ENCODE measurements at places on chromosomes 6 and 20. TPM values are rescaled to one million over a fixed set of nuclear protein-coding genes. Genes with fewer than 3 reads are reported as not detected.

- no peaks in the 10 kb centered on the region for H3K36me3 ChIP-seq
- peaks cover 2% of the 10 kb centered on the region for H3K4me1 ChIP-seq
- H3K27ac ChIP-seq, result no peak overlapping the region
- peaks cover 67% of the 10 kb centered on the region for H3K27me3 ChIP-seq
- H3K4me3 ChIP-seq, result no peak overlapping the region
These were observed 1.9 kb downstream of the GRM4 start for GRCh38 chr6:34143884-34144580.

DNA sequence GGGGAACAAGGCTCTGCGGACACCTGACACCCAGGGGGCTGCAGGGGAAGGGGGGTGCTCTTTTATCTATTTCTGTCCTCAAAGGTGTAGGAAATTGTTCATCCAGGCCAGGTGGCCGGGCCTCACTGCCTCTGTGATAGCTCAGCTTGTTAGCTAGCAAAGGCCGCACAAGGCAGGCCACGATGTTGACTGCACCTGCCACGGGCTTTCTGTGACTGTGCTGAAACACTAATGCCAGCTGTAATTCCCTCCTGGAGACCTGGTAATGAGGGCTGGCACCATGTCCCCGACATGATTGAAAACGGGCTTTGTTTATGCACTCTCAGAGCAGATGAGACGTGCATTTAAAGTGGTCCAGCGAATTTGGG is 61.4 kb upstream of the APCDD1L start:
- no peak overlapping the region for H3K27ac ChIP-seq
- no peaks in the 10 kb centered on the region for H3K36me3 ChIP-seq
- H3K27me3 ChIP-seq, result no peaks in the 10 kb centered on the region
- no peaks in the 10 kb centered on the region for H3K4me1 ChIP-seq

- no peak overlapping the region for H3K27ac ChIP-seq
- no peaks in the 10 kb centered on the region for H3K27me3 ChIP-seq
- H3K36me3 ChIP-seq, result no peaks in the 10 kb centered on the region
These were observed 74.7 kb downstream of the PTCHD4 start for GRCh38 chr6:48036316-48036715.

GRCh38 chr6:33313105-33313708 is 671 bp downstream of the TAPBP start:
- peaks cover 54% of the 10 kb centered on the region for H3K36me3 ChIP-seq
- peaks cover 34% of the 10 kb centered on the region for H3K4me1 ChIP-seq
- H3K27ac ChIP-seq, result peak overlapping the region; percentile 98

DNA sequence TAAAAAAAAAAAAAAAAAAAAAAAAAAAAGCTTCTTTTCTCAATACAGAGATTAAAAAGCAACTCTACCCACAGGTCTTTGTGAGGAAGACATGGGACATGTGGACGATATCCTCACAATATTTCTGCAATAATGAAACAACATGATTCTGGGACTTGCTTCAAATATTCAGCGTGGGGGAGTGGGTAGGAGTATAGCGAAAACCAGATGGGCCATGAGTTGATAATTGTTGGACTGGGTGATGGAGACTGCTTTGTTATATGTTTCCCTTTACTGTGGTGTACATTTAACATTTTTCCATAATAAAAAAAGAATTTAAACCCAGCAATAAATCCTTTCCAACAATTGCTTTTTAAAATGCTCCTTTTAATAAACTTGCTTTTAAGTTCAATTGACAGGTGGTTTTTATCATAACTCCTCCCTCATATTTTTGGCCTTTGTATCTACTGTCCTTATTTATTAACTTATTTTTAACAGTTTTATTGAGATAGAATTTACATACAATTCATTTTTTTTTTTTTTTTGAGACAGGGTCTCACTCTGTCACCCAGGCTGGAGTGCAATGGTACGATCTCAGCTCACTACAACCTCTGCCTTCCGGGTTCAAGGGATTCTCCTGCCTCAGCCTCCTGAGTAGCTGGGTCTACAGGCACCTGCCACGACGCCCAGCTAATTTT is 40.4 kb upstream of the ARFGEF2 start:
- H3K4me3 ChIP-seq, result no peak overlapping the region
- no peak for DNase-seq
- no peak overlapping the region for H3K27ac ChIP-seq
- H3K27me3 ChIP-seq, result peaks cover 3% of the 10 kb centered on the region
- no peaks in the 10 kb centered on the region for H3K36me3 ChIP-seq
- no peaks in the 10 kb centered on the region for H3K4me1 ChIP-seq

- peaks cover 24% of the 10 kb centered on the region for H3K4me1 ChIP-seq
- peaks cover 42% of the 10 kb centered on the region for H3K36me3 ChIP-seq
- no peaks in the 10 kb centered on the region for H3K27me3 ChIP-seq
- no peak overlapping the region for H3K4me3 ChIP-seq
- H3K27ac ChIP-seq, result no peak overlapping the region
These were observed 7.1 kb downstream of the VNN2 start for GRCh38 chr6:132750455-132751248.

Gene CUTA
- total RNA-seq, result 143 TPM

Gene RMND1
- 18.5 TPM for total RNA-seq

DNA sequence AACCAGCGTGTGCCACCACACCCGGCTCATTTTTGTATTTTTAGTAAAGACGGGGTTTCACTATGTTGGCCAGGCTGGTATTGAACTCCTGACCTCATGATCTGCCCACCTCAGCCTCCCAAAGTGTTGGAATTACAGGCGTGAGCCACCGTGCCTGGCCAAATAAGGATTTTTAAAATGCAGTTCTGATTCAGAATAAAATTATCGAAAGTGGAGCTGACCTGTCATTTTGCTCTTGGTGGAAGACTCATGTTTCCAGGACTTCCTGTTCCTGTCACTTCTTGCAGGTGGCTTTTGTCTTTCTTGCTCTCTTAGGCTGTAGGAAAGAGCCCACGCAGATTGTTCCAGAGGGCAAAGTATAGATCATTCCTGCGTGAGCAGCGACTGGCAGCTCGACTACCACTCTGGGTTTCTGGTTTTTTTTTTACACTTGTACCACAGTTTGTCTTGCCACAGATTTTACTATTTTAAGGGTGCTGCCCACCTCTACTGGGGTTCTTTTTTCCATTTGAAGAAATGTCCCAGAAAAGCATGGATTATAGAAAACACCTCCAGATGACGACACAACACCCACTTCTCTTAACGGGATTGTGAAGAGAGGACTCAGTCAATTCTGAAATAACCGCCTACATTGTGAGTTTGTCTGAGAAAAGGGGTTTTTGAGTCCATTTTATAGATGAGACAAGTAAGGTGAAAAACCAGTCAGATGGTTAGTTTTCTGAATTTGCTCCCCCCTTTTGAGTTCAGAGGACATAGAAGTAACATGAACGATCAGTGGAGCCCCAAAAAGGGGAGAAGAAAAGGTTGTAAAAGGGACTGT is 7.5 kb downstream of the JARID2 start:
- no peak for DNase-seq
- H3K27me3 ChIP-seq, result no peaks in the 10 kb centered on the region
- H3K27ac ChIP-seq, result peak overlapping the region; percentile 83
- peak overlapping the region; percentile 65 for H3K4me3 ChIP-seq

DNA sequence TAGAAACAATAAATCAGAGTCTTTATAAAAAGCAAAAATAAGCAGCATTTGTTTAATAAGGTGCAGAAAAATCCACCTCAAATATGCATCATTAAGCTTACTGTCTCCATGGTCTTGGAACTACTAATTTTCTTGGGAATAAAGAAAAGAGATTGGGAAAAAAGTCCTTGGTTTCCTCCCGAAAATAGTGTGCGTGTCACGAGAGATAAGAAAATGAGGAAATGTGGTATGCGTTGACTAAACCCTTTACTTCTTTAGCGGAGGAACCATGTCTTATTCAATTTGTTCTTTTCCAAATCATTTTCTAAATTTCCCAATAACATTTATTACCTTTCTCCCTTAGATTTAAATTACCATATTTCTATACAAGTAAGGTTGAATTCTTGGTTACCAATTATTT is 54.1 kb upstream of the HBS1L start:
- no peak for DNase-seq
- H3K27me3 ChIP-seq, result no peaks in the 10 kb centered on the region
- H3K4me3 ChIP-seq, result no peak overlapping the region

GRCh38 chr6:87225511-87225910 is 70.1 kb downstream of the ZNF292 start:
- no peak overlapping the region for H3K27ac ChIP-seq
- H3K27me3 ChIP-seq, result no peaks in the 10 kb centered on the region
- DNase-seq, result no peak

DNA sequence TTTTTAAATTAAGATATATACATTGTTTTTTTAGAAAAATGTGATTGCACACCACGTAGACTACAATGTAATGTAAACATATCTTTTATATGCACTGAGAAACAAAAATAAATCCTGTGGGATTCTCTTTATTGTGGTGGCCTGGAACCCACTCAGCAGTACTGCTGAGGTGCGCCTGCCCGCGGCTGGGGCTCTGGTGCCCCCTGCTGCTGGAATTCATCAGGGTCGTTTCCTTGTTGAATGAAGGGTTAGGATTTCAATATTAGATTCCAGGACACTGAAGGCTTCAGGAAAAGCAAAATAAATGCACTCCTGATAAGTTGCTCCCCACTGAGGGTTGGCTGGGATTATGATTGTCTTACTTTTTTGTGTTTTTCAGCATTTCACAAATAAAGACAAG is 175.8 kb upstream of the GGTLC1 start:
- H3K36me3 ChIP-seq, result no peaks in the 10 kb centered on the region
- DNase-seq, result no peak
- peaks cover 3% of the 10 kb centered on the region for H3K4me1 ChIP-seq
- H3K27ac ChIP-seq, result no peak overlapping the region

- DNase-seq, result no peak
- no peak overlapping the region for H3K27ac ChIP-seq
- H3K36me3 ChIP-seq, result no peaks in the 10 kb centered on the region
- H3K4me1 ChIP-seq, result no peaks in the 10 kb centered on the region
These were observed 628.2 kb downstream of the CDH26 start for GRCh38 chr20:60586269-60587050.

GRCh38 chr20:1185790-1186334 is 1.1 kb upstream of the TMEM74B start:
- DNase-seq, result peak; percentile 42
- peaks cover 8% of the 10 kb centered on the region for H3K4me1 ChIP-seq
- H3K27ac ChIP-seq, result no peak overlapping the region
- H3K4me3 ChIP-seq, result peak overlapping the region; percentile 69
- H3K27me3 ChIP-seq, result peaks cover 36% of the 10 kb centered on the region

Gene TREML2
- total RNA-seq, result 3.7 TPM

DNA sequence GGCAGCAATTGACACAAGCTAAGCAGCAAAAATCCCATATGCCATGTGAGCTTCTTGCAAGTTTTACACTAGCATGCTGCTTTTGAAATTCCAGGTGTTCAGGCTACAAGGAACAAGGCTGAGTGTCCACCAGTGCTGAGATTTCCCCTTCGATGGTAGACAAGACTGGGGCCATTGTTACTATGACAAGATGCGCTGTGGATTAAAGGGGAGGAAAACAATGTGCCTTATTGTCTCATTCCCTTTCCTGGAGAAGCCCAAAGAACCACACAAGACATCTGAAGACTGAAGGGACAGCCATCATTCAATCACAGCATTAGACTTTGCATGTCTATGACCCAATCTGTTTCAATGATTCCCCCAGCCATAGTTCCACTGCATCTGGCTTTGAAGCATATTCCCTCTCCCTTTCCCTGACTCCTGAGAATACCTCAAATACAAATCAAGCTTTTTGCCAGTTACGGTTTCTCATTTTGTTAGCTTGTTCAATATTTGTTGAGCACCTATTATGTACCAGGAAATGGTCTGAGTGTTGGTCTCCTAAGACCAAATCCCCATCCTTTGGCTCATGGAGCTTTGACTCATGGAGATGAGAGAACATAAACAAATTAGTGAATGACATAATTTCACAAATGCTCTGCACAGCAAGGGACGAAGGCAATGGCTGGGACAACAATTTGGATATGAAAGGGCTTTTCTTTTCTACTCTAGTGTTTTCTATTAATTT is 23.4 kb upstream of the SCGN start:
- no peaks in the 10 kb centered on the region for H3K4me1 ChIP-seq
- peaks cover 6% of the 10 kb centered on the region for H3K27me3 ChIP-seq
- no peak overlapping the region for H3K27ac ChIP-seq
- H3K36me3 ChIP-seq, result no peaks in the 10 kb centered on the region
- no peak overlapping the region for H3K4me3 ChIP-seq

- no peaks in the 10 kb centered on the region for H3K36me3 ChIP-seq
- no peak overlapping the region for H3K4me3 ChIP-seq
- H3K4me1 ChIP-seq, result no peaks in the 10 kb centered on the region
- peaks cover 4% of the 10 kb centered on the region for H3K27me3 ChIP-seq
These were observed 42.0 kb downstream of the RNF217 start for GRCh38 chr6:125004198-125004597.

- no peak overlapping the region for H3K27ac ChIP-seq
- peaks cover 10% of the 10 kb centered on the region for H3K4me1 ChIP-seq
- no peak for DNase-seq
- H3K27me3 ChIP-seq, result peaks cover 14% of the 10 kb centered on the region
- no peaks in the 10 kb centered on the region for H3K36me3 ChIP-seq
- H3K4me3 ChIP-seq, result no peak overlapping the region
These were observed 29.8 kb downstream of the UST start for GRCh38 chr6:148776321-148777308.

- no peak overlapping the region for H3K27ac ChIP-seq
- no peaks in the 10 kb centered on the region for H3K27me3 ChIP-seq
- DNase-seq, result no peak
- no peak overlapping the region for H3K4me3 ChIP-seq
- peaks cover 2% of the 10 kb centered on the region for H3K4me1 ChIP-seq
These were observed 55.2 kb downstream of the TRMT11 start for GRCh38 chr6:126041516-126041915.

DNA sequence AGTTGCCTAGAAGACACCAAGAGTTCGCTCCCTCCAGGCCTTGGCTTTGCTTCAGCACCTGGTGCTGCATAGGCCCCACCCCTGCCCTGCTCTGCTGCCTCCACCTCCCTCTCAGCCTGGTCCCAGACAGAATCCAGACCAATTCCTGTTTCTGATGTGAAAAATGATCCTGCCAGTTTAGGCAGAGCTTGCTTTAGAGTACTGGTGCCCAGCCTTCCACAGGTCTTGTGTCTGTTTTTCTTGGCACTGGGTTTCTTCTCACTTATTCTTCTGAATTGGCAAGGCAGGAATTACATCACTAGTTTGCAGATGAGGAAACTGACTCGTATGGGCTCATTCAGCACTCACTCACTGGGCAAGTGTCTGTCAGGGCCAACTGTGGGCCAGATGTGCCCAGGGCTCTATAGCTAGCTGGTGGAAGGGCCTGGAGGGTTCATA is 53.0 kb downstream of the HLA-A start:
- H3K27me3 ChIP-seq, result peaks cover 28% of the 10 kb centered on the region
- H3K4me1 ChIP-seq, result peaks cover 4% of the 10 kb centered on the region
- H3K27ac ChIP-seq, result no peak overlapping the region
- no peak overlapping the region for H3K4me3 ChIP-seq
- DNase-seq, result no peak

Gene UCKL1
- total RNA-seq, result 48.7 TPM

- peaks cover 39% of the 10 kb centered on the region for H3K36me3 ChIP-seq
- peak overlapping the region; percentile 97 for H3K27ac ChIP-seq
- peaks cover 43% of the 10 kb centered on the region for H3K4me1 ChIP-seq
- H3K4me3 ChIP-seq, result peak overlapping the region; percentile 96
- no peak for DNase-seq
These were observed 664 bp downstream of the BTN3A3 start for GRCh38 chr6:26440977-26441358.
